Muscle of arm (tissue), 14 donors: ENCODE measurements at places on chromosomes 2 and 18. TPM values are rescaled to one million over a fixed set of nuclear protein-coding genes. Genes with fewer than 3 reads are reported as not detected.

Gene SDC1
- 127 TPM for polyA plus RNA-seq

DNA sequence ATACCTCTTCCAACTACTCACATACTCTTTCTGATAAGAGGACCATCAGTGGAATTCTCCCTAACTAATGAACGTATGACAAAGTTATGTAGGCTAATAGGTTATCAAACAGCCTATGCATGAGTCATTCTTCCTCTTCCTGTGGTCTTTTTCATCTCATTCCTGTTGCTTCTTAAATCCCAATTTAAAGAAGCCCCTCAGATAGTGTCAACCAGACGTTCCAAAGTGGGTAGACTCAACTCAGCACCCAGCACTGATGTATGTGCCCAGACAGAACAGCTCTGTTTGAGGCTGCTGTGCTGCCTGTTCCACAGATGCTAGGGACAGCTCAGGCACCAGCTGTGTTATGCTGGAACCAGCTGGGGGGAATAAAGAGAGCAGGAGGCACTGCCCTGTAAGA is 52.6 kb downstream of the CXCR4 start:
- DNase-seq = no peak

DNA sequence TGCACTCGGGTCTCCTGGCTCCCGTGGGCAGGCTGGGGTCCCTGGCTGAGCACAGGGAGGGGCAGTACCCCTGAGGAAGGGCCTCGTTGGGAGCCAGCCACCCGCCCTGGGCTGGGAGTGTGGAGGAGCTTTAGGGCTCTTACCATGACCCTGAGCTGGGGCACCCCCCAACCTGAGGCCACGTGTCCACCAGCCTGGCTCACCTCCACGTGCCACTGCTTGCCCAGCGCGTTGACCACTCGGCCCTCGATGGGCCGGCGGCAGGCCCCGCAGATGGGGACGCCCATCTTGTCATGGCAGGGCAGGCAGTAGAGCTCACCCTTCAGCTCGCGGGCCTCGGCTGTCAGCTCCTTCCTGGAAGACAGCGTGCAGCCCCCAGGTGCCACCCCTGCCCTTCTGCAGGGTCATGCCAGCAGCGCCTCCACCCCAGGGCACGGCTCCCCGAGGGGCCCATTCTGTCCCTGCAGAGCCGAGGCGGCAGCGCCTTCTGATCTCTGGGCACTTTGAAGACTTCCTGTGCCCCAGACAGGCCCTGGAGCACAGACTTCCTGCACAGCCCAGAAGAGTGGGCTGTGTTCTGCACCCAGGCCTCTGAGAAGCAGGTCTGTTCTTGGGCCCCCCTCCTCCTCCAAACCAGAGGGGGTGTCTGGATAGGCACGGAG is 4.0 kb upstream of the GPR17 start:
- no peak for DNase-seq

Gene ANO7
- polyA plus RNA-seq = not detected
